ENCODE measurements at places on chromosomes 1 and 21.

DNA sequence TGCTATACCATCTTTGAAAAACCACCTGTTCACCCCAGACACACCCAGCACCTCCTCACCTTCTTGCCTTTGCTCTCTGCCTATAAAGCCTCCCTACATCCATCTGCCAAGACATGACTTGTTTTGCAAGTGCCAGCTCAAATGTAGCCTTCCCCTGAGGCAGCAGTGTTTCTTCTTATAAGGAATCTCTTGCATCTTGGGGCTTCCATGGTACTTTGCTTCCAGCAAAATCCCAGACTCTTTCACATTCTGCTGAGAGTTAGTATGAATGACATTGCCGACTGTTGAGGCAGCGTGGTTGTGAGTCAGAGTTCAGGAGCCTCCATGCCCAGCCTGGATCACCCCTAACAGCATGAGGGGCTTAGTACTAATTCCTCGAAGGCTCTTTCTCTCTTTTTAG is 217.4 kb upstream of the RUNX1 start:
- DNase-seq: no peak

GRCh38 chr1:8294170-8294697 is 23.7 kb upstream of the SLC45A1 start:
- no peak for DNase-seq

GRCh38 chr1:23977187-23977853 is 2.8 kb downstream of the SRSF10 start:
- DNase-seq: no peak

DNA sequence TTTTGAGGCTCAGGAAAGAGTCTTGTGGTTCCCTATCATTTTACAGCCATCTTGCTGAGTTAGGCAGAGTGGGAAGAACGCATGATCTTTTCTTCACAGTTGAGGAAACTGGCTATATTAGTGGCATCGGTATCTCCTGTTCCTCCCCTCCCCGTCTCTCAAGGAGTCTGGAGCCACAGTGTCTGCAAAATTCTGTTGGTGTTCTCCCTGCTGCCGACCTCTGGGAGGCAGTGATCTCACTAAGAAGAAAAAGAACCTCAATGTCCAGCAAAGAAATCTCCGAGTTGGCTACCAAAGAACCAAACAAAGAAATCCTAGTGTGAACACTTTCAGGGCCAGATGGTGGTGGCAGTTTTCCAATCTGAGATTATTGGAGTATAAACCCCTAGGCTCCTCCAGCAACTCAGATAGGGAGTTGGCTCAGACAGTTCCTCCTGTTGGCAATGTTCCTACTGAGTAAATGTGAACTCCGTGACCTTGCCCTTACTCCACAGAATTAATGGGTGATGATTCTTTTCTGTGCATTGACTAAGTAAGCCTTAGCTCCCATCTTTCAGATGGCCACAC is 41.2 kb downstream of the PRAMEF20 start:
- DNase-seq: no peak

- DNase-seq: no peak
Observed at GRCh38 chr1:116433275-116434257, 60.5 kb downstream of the ATP1A1 start.

DNA sequence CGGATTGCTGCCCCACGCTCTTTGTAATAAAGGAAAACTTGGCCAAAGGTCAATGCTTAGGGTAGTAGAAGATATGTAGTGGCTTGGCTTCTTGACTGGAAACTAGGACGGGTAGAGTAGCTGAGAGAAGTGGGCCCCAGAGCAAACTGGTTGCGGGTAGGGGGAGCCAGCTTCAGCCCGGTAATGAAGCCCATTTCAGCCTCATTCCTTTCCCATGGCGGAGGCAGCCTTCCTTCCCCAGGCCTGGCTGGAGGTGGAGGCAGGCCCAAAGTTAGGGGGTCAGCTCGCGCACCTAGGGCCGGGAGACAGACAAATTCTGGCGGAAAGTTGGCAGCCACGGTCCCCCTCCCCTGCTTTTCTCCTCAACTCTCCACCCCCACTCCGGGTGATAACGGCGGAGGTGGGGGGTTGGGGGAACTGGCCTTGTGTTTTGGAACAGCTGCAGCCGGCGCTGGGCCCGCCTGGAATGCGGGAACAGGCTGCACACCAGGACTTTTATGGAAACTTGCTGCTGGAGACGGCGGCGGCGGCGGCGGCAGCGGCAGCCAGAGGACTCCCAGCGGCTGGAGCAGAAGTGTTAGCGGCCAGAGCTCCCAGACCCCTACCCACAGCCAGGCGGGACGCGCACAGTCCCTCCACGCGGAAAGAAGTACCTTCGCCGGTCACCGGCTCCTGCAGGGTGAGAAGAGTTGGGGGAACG is at the start of gene NEXN:
NEXN (plus strand) TSS at position 544 of the 700 bp plus-strand sequence. CDS start 27,483 bp downstream, outside the sequence.
- DNase-seq: peak; percentile 10

DNA sequence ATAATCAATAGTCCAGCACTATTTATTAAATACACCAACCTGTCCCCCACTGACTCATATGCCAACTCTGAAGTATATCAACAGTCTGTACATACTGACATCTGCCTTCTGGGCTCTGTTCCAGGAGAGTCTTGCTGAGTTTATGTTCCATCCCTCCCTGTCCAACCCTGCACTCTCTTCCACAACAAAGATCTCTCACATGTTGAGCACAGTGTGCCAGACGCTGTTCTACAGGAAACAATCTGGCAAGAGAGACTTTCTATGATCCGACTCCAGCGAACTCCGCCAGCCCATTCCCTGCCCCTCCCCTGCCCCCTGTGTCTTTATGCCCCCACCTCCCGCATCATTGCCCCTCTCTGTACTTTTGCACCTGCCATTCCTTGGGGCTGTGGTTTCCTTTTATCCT is 3.4 kb downstream of the LACTBL1 start:
- no peak for DNase-seq

- no peak for DNase-seq
Observed at GRCh38 chr1:153880024-153880423, 42.7 kb downstream of the GATAD2B start.

- no peak for DNase-seq
Observed at GRCh38 chr1:84722794-84723193, 32.5 kb upstream of the SSX2IP start.

- DNase-seq: no peak
Observed at GRCh38 chr1:219954052-219954451, 25.7 kb upstream of the SLC30A10 start.

GRCh38 chr1:168824418-168825065 is 95.5 kb upstream of the DPT start:
- no peak for DNase-seq

DNA sequence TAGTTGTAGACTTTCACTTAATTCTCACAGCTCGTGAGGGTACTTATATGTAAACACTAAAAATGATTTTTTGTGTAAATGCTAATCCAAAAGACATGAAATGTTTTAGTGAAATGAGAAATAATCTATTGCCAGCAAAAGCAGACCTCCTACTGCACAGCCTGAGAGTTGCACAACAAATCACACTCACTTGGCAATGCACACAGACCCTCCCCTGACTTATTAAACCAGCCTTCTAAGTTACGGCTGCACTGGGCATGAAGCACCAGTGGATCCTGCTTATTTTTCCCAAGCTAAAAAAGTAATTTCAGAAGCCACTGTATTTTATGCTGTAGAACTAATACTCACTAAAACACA is 10.3 kb downstream of the ERRFI1 start:
- DNase-seq: no peak

DNA sequence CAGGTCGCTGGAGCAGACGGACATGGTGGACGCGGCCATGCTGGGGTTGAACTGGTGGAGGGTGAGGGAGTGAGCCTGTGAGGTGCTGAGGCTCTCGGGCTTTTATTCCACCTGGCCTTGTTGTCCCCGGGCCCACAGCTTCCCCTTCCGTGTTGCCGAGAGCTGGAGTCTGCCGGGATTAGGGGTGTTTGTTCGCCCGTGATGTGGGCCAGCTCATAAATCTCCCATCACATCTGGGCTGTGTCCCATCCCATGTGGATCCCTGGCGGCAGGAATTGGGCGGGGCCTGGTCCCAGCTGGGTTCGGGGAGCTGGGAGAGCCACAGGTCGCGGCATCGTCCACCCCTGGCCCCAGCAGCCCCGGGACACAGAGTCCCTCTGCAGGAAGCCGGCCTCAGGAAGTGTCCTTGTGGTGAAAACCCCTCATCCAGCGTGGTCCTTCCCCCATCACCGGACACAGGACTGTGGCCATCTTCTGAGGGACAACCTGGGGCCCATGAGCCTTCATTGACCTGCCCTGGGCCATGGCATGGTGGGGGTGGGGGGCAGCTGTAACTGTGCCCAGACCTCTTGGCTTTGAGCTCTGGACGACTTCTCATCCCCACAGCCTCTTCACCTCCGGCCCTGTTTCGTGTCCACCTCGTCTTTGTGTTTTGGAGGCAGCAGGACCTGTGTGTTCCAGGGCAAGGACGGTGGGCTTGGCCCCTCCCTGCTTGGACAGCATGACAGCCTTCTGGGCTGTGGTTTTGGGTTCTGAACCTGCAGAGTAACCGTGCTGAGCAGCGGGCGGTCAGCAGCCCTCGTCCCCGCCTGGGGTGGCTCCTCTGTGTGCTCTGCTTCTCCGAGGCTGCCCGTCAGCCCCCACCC is at the start of gene KRTAP10-6:
KRTAP10-6 (minus strand) TSS at position 60 of the 866 bp plus-strand sequence; CDS start at position 39, 21 bp downstream.
- no peak for DNase-seq

All from activated naive CD4-positive, alpha-beta T cell treated with anti-CD3 and anti-CD28 coated beads, Interleukin-2, amount 50 U/mL, for 16 hours (primary cell).